ENCODE measurements at places on chromosomes 7 and 10. TPM values are rescaled to one million over a fixed set of nuclear protein-coding genes. Genes with fewer than 3 reads are reported as not detected.

Gene SUMF2
- 129 TPM for total RNA-seq

Gene COPS6
- 74.7 TPM for total RNA-seq

Gene LRGUK
- total RNA-seq: 1.5 TPM

Gene C10orf71
- total RNA-seq: not detected

Gene MOGAT3
- not detected for total RNA-seq

Gene CRYGN
- 0.26 TPM for total RNA-seq

Gene TCAF2
- total RNA-seq: 4.6 TPM

Gene SFRP5
- total RNA-seq: not detected

Gene DENND2A
- 16.1 TPM for total RNA-seq

Gene ZNF25
- total RNA-seq: 8.6 TPM

Gene SLC16A9
- 23.5 TPM for total RNA-seq

- peak overlapping the region; percentile 27 for H3K27ac ChIP-seq
- no peaks in the 10 kb centered on the region for H3K27me3 ChIP-seq
- DNase-seq: no peak
- H3K36me3 ChIP-seq: peaks cover 22% of the 10 kb centered on the region
These were observed 2.4 kb downstream of the BRI3 start for GRCh38 chr7:98283887-98284222.

DNA sequence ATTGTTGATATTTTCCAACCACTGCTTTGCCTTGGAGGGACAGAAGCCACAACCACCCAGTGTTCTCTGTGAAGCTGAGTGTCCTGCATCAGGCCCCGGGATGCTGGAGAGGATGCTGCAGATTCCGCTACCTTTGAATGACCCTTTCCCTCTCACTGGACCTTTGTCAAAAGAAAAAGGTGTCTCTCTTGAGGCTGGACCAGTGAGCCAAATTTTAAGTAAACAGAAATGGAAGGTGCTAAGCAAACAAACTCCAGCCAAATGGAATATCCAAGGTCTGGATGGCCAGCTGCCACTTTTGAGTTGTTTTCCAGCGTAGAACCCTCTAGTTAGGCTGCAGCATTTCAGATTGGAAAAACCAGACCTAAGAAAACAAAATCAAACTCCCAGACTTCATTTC, 145.5 kb downstream of the TRIL start:
- H3K27ac ChIP-seq: no peak overlapping the region
- H3K4me3 ChIP-seq: no peak overlapping the region
- no peaks in the 10 kb centered on the region for H3K27me3 ChIP-seq
- DNase-seq: no peak
- peaks cover 10% of the 10 kb centered on the region for H3K4me1 ChIP-seq
- H3K36me3 ChIP-seq: no peaks in the 10 kb centered on the region

GRCh38 chr10:77732213-77733003, 94.8 kb upstream of the KCNMA1 start:
- DNase-seq: no peak
- no peaks in the 10 kb centered on the region for H3K36me3 ChIP-seq
- no peak overlapping the region for H3K4me3 ChIP-seq
- no peaks in the 10 kb centered on the region for H3K4me1 ChIP-seq

DNA sequence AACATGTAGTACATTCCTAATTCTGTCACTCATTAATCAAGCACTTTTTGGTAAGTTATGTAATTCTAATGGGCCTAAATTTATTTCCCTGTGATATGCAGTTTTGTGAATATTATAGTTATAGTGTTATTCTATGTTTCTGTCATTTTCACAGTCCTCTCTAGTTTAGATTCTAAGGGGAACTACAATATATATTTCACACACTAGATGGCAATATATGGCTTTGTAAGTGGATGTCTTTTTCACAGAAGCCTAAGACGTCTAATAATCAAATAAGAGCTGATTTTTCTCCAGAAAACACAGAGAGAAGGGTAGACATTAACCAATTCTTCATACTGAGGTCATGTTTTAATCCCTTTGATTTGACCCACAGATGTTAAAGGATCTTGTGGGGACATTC, 18.0 kb downstream of the RNLS start:
- H3K4me3 ChIP-seq: no peak overlapping the region
- H3K27me3 ChIP-seq: no peaks in the 10 kb centered on the region
- H3K36me3 ChIP-seq: no peaks in the 10 kb centered on the region
- no peak overlapping the region for H3K27ac ChIP-seq
- DNase-seq: no peak

- H3K4me1 ChIP-seq: no peaks in the 10 kb centered on the region
- no peaks in the 10 kb centered on the region for H3K27me3 ChIP-seq
- DNase-seq: no peak
- no peak overlapping the region for H3K4me3 ChIP-seq
These were observed 123.1 kb downstream of the DKK1 start for GRCh38 chr10:52437205-52437646.

- no peaks in the 10 kb centered on the region for H3K27me3 ChIP-seq
- DNase-seq: no peak
- peak overlapping the region; percentile 80 for H3K4me3 ChIP-seq
These were observed 1.2 kb downstream of the PDIA4 start for GRCh38 chr7:149027055-149027454.

GRCh38 chr7:113918946-113919345, at the start of gene PPP1R3A:
Gene PPP1R3A, minus strand, starts transcription at chr7:113919009. Its CDS starts 13 bp downstream, at chr7:113918996.
- no peaks in the 10 kb centered on the region for H3K27me3 ChIP-seq
- no peak for DNase-seq
- no peak within 1 kb of the TSS for H3K27ac ChIP-seq

DNA sequence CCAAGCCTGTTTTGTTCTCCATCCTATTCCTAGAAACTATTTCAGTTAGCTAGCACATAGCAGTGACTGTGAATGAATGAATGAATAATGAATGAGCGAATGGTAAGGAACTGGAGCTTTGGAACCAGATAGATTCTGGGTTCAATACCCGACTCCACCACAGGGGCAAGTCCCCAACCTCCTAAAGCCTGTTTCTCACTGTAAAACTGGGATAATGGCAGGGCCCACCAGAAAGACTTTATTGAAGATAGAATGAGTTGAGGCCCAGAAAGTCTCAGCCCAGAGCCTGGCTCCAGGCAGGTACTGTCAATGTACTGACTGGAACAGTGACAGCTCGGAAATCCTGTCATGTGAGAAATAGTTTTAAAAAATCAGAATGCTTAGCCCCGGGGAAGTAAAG, 1.1 kb upstream of the CDH23 start:
- H3K27me3 ChIP-seq: peaks cover 3% of the 10 kb centered on the region
- peaks cover 17% of the 10 kb centered on the region for H3K4me1 ChIP-seq
- no peak for DNase-seq
- no peaks in the 10 kb centered on the region for H3K36me3 ChIP-seq
- H3K4me3 ChIP-seq: no peak overlapping the region
- H3K27ac ChIP-seq: no peak overlapping the region

DNA sequence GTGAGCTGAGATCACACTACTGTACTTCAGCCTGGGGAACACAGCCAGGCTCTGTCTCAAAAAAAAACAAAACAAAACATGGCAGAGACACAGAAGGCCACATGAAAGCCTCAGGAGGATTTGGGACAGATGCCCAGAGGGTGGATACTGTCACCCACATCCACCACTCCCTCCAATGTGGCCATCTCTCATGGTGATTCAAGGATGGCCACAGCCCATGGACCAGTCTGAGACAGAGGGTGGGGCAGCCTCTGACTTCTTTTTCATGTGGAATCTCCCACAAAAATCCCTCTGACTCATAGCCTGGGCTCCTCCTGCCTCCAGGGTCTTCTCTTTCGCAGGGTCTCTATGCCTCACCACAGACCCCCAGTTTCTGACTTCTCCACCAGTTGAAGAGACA, 59.0 kb upstream of the GTF2I start:
- H3K4me3 ChIP-seq: no peak overlapping the region
- H3K36me3 ChIP-seq: no peaks in the 10 kb centered on the region
- DNase-seq: no peak
- H3K4me1 ChIP-seq: no peaks in the 10 kb centered on the region
- H3K27ac ChIP-seq: no peak overlapping the region

Measured in spleen (tissue), 13 donors.